Bone marrow (tissue), 2 donors: ENCODE measurements at places on chromosomes 3 and 15.

- no peak for DNase-seq
Measured at GRCh38 chr3:53192608-53193007, 31.6 kb downstream of the PRKCD start.

DNA sequence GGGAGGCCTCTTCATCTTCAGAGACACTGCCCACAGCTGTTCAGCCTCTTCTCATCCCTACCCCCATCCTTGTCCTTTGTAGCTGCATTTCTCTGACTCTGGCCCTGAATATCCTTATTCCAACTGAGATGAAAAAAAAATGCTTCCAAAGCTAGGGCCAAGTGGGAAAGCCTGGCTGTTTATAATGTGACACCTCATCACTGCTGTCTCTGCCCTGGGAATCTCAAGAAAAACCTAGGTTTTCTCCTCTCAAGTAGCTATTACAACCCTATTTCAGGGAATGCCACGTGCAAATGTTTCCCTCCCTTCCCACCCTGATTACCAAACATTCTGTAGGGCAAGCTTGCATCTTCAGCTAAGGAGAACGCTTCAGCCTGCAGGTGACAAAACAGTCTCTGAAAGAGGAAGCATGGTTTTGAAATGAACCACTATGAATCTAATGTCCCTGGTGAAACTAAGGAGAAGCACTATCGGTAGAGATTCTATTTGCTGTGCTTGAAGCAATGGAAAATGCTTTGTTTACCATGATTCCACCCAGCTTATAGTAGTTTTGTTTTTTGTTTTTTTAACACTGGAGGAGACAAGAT is 65.4 kb downstream of the USF3 start:
- no peak for DNase-seq

DNA sequence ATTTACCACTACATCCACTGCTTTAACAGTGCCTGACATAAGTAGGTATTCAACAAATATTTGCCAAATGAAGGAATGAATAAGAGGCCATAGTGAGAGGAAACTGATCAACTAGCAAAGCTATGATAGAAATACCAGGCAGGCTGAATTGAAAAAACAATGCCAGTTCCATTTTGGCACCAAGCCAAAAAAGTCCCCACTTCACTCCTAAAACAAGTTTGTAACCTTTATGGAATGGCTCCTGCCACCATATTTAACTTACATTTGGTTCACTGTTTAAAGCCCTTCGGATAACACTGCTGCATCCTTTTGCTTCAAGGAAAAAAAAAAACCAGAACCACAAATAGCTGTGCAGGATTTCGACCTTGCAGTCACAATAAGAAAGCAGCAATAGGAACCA is 166.1 kb downstream of the FRMD5 start:
- no peak for DNase-seq

- DNase-seq, result no peak
Measured at GRCh38 chr3:44522494-44522933, 32.5 kb upstream of the ZKSCAN7 start.

GRCh38 chr3:13022348-13023234 is 50.6 kb downstream of the IQSEC1 start:
- no peak for DNase-seq

DNA sequence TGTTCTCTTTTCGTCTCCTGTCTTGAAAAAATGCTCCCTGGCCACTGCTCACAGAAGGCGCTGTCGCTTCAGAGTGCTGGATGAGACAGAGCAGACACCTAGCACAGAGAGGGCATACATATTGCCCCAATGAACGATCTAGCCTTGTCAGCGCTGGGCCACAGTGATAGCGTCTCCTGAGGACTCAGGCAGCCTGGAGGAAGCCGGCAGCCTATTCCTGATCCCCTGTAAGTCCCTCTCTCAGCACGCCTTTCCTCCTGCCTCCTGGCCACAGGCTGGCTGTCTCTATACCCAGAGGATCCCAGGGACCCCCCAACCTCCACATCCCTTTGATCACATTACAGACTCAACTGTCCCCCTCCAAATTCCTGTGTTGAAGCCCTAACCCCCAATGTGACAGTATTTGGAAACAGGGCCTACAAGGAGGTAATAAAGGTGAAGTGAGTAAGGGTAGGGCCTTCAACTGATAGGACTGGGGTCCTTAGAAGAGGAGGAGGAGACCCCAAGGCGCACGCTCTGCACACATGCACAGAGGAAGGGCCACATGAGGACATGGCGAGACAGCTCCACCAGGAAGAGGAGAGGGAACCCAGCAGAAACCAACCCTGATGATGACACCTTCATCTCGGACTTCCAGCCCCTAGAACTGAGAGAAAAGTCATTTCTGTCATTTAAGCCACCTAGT is 7.5 kb downstream of the PLA2G4F start:
- DNase-seq, result no peak

- no peak for DNase-seq
Measured at GRCh38 chr15:91291673-91292072, 191.6 kb downstream of the SV2B start.

- DNase-seq, result no peak
Measured at GRCh38 chr3:13044496-13045240, 28.6 kb downstream of the IQSEC1 start.

DNA sequence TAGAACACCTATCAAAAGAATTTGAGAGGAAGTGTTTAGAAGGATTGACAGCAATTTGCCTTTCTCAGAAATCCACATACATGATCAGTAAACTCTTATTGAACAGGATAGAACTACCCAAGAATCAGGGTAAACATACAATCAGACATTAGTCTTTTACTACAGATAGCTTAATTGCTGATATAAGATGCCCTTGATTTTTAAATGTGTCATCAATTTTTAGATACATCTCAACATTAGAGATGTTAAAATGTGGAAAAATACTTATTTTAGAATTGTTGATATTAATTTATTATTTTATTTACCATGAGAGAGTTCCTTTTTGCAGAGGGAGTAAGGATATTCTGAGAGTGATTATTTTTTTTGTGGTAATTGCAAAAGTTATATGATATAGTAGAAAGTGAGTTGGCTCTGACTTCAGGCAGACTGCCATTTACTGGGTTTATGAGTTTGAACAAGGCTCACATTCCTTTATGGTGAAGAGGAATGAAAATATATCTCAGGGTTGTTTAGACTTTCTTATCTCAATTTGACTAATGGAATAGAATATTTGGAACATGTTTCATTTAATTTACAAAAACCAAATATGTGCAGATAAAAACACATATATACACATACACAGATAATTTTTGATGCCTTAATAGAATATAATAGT is 302.8 kb upstream of the GOLIM4 start:
- DNase-seq, result no peak

- no peak for DNase-seq
Measured at GRCh38 chr3:148903022-148903442, 37.9 kb downstream of the CPA3 start.

DNA sequence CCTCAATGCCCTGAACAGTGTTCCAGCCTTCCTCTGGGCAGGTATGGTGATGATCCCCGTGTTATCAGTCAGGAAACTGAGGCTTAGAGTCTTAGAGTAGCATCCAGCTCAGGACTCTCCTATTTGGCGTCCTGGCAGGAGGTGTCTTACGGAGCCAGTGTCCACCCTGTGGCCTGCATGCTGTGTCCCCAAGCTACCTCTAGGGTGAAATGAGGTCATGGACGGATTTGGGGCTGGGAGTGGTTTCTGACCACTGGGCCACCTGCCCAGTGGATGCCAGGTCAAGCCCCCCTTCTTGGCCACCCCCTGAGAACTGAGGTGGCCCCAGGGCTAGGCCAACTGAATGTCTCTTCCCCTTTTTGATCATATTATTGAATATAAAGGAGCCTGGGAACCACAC is 27.2 kb upstream of the SLC6A6 start:
- DNase-seq, result no peak

DNA sequence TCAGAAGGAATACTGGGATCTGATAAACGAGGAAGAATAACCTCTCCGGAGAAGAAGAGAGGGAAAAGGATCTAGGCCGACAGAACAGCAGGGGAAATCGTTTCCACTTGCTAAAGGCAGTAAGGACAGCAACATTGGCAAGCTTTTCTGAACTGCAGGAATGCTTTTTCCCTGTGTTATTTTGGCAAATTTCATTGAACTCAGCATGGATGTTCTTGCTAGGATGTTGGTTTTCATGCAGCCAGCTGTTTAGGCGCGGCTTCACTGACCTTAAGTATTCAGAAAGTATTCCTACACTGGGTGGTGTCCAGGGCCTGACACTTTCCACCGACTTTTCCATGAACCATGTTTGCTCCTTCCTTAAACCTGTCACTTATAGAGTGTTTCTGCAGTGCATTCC is 489.7 kb downstream of the CNTN3 start:
- no peak for DNase-seq
